Lower lobe of right lung (tissue), 2 donors: ENCODE measurements at places on chromosomes 13 and 19. TPM values are rescaled to one million over a fixed set of nuclear protein-coding genes. Genes with fewer than 3 reads are reported as not detected.
A peak's percentile ranks its signal among the peaks of the same experiment; 100 is the strongest.

DNA sequence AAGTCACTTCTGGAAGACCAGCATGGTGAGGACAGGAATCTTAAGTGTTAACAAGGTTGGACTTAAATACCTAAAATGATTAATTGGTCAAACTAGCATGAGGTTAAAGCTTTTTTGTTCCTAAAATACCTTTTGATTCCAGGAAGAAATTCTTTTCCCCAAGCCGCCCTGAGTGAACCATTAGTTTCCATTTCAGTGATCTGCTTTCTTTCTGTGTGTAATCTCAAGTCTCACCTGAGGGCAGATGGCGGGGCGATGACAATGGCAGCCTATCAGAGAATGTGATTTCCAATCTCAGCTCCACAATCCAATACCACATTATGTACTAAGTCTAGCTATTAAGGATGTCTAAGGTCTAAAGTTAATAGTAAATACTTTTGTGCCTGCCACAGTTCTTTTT, 390.9 kb upstream of the SGCG start:
- H3K27ac ChIP-seq = no peak overlapping the region
- H3K4me1 ChIP-seq = no peaks in the 10 kb centered on the region
- no peaks in the 10 kb centered on the region for H3K27me3 ChIP-seq
- H3K4me3 ChIP-seq = no peak overlapping the region
- H3K36me3 ChIP-seq = no peaks in the 10 kb centered on the region
- no peak for DNase-seq

- H3K4me3 ChIP-seq = no peak overlapping the region
- no peaks in the 10 kb centered on the region for H3K27me3 ChIP-seq
- no peaks in the 10 kb centered on the region for H3K4me1 ChIP-seq
- DNase-seq = no peak
Observed at GRCh38 chr13:29456419-29456818, 139.1 kb downstream of the SLC7A1 start.

- H3K27me3 ChIP-seq = no peaks in the 10 kb centered on the region
- no peak for DNase-seq
- no peak overlapping the region for H3K4me3 ChIP-seq
- H3K27ac ChIP-seq = no peak overlapping the region
- H3K36me3 ChIP-seq = no peaks in the 10 kb centered on the region
Observed at GRCh38 chr19:20325151-20325550, 158.1 kb downstream of the ZNF486 start.

DNA sequence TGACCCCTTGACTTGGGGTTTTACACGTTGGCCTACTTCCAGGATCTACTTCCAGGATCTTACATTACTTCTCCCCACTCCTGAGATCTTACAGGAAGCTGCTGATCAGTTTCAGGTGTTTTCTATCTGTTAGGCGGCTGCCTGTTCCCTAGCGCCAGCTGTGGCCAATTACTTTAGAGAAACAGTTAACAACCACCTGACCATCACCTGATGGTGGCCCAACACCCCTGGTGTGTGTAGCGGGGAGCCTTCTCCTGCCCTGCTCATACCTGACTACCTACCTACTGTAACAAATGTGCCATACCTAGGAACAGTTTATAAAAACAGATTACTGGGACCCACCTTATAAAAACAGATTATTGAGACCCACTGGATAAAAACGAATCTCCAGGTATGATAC, 2.8 kb upstream of the POP4 start:
- peaks cover 20% of the 10 kb centered on the region for H3K4me1 ChIP-seq
- peaks cover 1% of the 10 kb centered on the region for H3K27me3 ChIP-seq
- no peaks in the 10 kb centered on the region for H3K36me3 ChIP-seq
- H3K4me3 ChIP-seq = no peak overlapping the region

- no peak for DNase-seq
- no peaks in the 10 kb centered on the region for H3K27me3 ChIP-seq
- peaks cover 46% of the 10 kb centered on the region for H3K4me1 ChIP-seq
- H3K36me3 ChIP-seq = peaks cover 38% of the 10 kb centered on the region
- peak overlapping the region; percentile 80 for H3K4me3 ChIP-seq
- H3K27ac ChIP-seq = peak overlapping the region; percentile 98
Observed at GRCh38 chr19:47779524-47780214, 1.2 kb downstream of the SELENOW start.

MLNR gene
- not detected for total RNA-seq

HMG20B gene
- 60.9 TPM for total RNA-seq

RAB3D gene
- total RNA-seq = 53.6 TPM

DPY19L3 gene
- total RNA-seq = 24.9 TPM

CD320 gene
- 31.0 TPM for total RNA-seq
